ENCODE measurements at places on chromosomes 11 and 22. TPM values are rescaled to one million over a fixed set of nuclear protein-coding genes. Genes with fewer than 3 reads are reported as not detected.

STK33 gene
- 3.4 TPM for total RNA-seq

THRSP gene
- not detected for total RNA-seq

PLET1 gene
- not detected for total RNA-seq

MGAT3 gene
- total RNA-seq: 0.27 TPM

NPAT gene
- 39.7 TPM for total RNA-seq

CHRM1 gene
- total RNA-seq: not detected

ZP1 gene
- not detected for total RNA-seq

GPR83 gene
- total RNA-seq: not detected

ARHGAP42 gene
- 0.09 TPM for total RNA-seq

LDLRAD3 gene
- 0.44 TPM for total RNA-seq

STARD10 gene
- 13.8 TPM for total RNA-seq

OR4C6 gene
- not detected for total RNA-seq

LDHA gene
- total RNA-seq: 1,546 TPM

RHBDD3 gene
- 37.9 TPM for total RNA-seq

TTC9C gene
- 37.2 TPM for total RNA-seq

TKFC gene
- total RNA-seq: 72.4 TPM

RBMXL2 gene
- total RNA-seq: not detected

VSIG2 gene
- total RNA-seq: 0.40 TPM

KLHDC7B gene
- total RNA-seq: 5.1 TPM

NCR3LG1 gene
- total RNA-seq: 5.9 TPM

RAG1 gene
- total RNA-seq: 0.44 TPM

OR56A1 gene
- not detected for total RNA-seq

FOXR1 gene
- total RNA-seq: not detected

TMEM45B gene
- 0.44 TPM for total RNA-seq

MFRP gene
- total RNA-seq: not detected

XPNPEP3 gene
- 19.6 TPM for total RNA-seq

FGF3 gene
- not detected for total RNA-seq

OR9G4 gene
- total RNA-seq: not detected

TBX10 gene
- total RNA-seq: not detected

DDIAS gene
- 23.8 TPM for total RNA-seq

FAM118B gene
- total RNA-seq: 19.0 TPM

SLC22A6 gene
- not detected for total RNA-seq

OR8B8 gene
- not detected for total RNA-seq

CSNK2A3 gene
- total RNA-seq: 2.6 TPM

CELSR1 gene
- 0.33 TPM for total RNA-seq

MAPK8IP1 gene
- total RNA-seq: 0.98 TPM

ABCC8 gene
- not detected for total RNA-seq

ASPHD2 gene
- 13.1 TPM for total RNA-seq

CASP5 gene
- total RNA-seq: not detected

HORMAD2 gene
- total RNA-seq: not detected

C22orf42 gene
- total RNA-seq: not detected

BRSK2 gene
- total RNA-seq: 0.59 TPM
